NB4 (cell line): ENCODE measurements at places on chromosomes 7 and 10.
A peak's percentile ranks its signal among the peaks of the same experiment; 100 is the strongest.

DNA sequence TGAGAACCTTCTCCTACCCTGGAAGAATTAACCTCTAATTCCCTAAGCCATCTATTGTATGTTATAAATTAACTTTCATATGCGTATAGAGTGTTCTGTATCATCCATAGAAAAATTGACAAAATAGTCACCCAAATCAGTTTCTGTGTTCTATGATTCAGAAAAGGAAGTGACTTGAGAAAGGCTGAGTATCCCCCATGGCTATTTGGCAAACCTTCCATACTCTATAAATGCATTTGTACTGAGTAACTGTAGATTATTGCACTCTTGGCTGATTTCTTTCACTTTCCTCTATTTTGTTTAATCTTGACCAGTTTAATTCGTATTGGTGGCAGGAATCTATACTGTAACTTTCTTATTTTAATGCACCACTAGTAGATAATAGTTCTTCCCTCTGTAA, 182.2 kb downstream of the HTR7 start:
- DNase-seq = no peak

DNA sequence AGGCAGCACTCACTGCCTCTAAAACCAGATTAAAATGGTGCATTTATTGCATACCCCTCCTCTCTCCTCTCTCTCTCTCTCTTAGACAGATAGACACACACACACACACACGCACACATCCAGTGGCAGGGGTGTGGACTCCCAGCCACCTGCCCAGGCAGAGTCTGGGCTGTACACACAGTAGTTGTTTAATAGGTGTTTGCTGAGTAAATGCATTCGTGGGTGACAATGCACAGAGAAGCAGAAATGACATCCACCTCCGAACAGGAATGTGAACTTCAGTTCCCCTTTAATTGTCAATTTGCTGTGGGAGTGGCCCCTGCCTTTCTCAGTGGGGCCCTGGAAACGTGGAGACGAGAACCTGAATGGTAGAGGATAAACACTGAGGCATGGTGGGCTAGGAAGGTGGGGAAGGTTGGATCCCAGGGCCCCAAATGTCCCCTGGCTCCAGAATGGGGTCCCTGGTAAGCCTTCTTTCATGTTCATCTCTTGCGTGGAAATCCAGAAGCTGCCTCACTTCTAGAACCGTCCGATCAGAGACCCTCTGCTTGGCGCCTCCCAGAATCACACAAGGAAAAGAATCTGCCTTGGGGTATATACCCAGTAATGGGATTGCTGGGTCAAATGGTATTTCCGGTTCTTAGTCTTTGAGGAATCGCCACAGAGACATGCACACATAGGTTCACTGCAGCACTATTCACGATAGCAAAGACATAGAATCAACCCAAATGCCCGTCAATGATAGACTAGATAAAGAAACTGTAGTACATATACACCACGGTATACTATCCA, 58.5 kb upstream of the ECHDC3 start:
- DNase-seq = no peak

DNA sequence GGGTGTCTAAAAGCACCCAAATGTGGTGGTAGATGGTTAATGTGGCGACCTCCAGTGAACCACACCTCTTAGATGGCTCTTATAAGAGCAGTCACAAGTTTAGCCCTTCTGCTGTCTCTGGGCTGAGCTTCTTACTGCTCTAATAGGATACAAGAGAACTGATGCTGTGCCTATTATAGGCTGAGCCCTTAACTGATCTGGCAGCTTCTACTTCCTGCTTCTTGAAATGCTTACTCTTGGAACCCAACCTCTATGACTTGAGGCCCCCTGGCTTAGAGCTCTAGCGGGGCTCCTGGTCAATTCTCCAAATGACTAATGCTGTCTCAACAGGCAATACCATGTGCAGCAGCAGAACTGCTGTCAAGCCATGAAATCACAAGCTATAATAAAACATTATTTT, 35.0 kb upstream of the LSM8 start:
- DNase-seq = no peak

- DNase-seq = peak; percentile 16
Observed at GRCh38 chr10:109019001-109019424, 904.3 kb downstream of the XPNPEP1 start.

GRCh38 chr10:97018251-97019212, 167.2 kb downstream of the SLIT1 start:
- no peak for DNase-seq

DNA sequence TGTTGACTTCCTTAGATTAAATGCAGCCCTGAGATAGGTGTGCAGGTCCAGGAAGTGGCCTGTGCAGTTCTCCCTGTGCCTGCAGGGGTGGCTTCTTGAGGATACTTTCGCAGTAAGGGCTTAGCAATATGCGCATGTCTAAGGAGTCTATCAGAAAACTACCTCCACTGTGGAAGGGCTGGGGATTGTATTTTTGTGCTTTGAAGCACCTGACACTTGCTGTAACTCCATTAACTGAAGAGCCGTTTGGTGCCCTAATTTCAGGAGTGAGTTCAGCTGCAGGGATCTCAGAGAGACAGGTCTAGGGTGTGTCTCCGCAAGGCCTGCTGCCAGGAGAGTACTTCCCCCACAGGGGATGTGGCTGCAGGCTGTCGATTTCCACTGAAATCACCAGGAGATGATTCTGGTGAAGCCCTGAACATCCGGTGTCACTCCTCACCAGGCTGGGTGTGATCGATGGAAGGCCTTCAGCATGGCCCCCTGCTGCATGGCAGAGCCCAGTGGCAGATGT, 35.5 kb downstream of the IKZF1 start:
- peak; percentile 91 for DNase-seq
